ENCODE measurements at places on chromosomes 7 and 10.
A peak's percentile ranks its signal among the peaks of the same experiment; 100 is the strongest.

GRCh38 chr7:28748933-28749584 is 209.1 kb downstream of the TRIL start:
- DNase-seq = no peak

DNA sequence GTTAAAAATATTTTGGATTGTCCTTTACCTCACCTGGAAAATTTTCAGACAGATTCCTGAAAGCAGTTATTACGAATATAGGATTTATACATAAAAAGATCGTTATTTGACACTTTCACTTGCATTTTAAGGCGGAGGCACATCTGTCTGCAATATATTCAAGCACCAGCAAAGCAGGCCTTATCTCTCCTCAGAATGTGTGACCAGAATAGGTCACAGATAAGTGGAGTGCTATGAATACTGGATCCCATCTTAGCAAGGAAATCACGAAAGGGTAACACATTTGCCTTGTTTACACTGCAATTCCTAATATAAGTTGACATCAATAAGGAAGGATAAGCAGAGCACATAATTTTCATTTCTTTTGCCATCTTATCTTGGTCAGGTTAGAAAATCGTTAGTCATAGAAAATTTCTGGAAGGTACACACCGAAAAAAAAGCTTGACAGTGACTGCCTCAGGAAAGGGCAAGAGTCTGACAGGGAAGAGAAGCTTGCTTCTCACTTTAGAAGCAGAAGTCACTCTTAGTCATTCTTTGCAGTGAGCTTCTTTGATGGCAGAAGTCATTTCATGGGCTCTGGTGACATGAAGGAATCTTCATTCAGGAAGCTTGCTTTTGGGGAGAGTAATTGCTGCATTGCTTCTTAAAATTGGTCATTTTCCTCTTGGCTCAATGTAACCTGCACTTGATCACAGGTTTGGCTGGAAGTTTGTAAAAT is 98.1 kb upstream of the STK17A start:
- DNase-seq = no peak

DNA sequence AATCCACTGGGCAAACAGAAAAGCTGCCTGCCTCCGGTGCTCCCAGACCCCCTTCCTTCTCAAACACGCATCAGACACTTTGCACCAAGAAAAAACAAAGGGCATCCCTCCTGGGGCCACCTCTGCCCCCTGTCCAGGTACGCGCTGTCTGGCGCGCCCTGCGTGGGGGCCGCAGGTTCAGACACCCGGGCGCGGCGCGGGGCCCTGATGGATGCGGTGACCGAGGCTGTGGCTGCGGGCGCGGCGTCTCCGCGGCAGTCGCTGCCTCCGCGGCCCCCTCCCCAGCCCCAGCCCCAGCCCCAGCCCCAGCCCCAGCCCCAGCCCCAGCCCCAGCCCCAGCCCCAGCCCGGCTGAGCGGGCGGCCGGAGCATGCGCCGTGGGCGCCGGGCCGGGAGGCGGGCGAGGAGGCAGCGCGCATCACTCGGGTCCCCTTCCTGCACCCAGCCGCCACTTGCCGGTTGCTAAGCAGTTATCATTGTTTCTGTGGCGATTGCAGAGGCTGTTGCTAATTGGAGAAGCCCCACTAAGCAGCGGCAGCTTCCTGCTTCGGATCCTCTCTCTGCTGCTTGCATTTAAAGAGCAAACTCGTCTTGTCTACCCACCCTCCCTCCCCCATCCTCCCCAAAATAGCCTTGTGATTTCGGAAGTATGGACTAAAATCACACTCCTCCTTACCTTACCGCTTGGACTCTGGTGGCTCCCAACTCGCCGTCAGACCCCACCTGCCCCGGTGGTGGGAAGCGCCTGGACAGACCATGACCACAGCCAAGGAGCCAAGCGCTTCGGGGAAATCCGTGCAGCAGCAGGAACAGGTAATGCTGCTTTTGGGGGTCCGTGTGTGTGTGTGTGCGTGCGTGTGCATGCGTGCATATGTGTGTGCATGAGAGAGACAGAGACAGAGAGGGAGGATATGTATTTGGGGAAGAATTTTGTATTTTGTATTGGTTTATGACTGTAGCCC is 252.8 kb downstream of the DPP6 start:
- no peak for DNase-seq

DNA sequence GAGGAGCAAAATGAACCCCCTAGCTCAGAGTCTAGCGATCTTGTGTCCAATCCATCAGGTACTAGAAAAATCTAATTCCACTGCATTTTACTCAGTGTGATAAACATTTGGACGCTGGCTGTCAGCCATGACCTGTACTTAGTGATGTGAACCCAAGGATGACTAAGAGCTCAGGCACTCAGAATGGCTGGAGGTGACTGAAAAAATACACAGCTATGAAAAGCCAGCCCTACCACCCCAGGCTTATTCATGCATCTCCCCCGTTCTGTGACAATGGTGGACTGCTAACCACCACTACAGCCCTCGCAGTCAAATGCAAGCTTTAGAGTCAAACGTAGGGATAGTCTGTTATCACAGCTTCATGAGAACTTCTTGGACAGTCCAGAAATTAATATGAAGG is 14.9 kb downstream of the AFAP1L2 start:
- DNase-seq = no peak

DNA sequence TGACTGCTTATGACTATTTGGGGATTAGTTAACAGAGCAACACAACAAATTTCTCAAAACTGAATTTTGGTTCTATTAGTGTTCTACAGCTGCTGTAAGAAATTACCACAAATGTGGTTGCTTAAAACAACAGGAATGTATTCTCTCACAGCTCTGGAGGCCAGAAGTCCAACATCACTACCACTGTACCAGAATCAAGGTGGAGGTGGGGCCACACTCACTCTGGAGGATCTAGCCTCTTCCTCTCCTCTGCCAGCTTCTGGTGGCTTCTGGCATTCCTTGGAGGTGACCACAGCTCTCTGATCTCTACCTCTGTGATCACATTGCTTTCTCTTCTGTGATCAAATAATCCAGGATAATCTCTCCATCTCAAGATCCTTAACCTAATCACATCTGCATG is 194.7 kb upstream of the BMPER start:
- DNase-seq = no peak

DNA sequence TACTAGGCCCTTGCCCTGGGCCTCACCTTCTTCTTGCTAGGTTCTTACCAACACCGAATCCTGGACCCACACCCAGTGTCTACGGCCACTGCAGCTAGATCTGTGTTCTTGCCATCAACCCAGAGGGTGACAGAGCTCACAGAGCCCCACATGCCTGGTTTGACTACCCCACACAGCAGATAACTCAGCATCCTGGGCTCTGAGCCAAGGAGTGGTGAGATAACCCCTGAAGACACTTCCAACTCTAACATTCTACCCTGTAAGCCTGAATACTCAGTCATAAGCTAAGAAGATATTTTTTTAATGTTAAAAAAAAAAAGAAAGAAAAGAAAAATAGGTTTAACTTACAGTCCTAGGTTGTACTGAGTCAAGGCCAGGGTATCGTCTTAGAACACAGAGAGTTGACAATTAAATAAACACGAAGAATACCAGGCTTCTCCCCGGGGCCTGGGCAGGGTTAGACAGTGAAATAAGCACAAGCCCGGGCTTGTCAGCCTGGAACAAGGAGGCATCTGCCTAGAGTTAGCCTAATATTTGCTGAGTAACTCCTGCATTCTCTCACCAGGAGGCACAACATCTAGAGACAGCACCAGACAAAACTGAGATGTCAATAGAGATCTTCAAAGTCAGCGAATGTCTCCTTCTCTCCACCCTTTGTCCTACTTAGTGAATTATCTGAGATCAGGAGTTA is 556.5 kb upstream of the LRRN3 start:
- no peak for DNase-seq

DNA sequence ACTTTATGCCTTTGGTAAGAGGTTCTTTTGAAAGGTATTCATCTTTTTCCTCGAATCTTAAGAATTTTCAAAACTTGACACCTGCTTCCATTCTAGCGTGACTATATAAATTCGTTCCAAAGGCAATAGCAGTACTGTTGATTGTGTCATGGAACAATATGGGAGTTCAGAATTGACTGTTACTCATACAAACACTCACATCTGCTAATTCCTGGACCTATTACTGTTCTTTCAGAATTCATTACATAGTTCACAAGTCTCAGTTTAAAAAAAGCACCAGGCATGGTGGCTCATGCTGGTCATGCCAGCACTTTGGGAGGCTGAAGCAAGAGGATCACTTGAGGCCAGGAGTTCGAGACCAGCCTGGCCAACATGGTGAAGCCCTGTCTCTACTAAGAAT is 80.9 kb downstream of the CACNB2 start:
- DNase-seq = no peak

- DNase-seq = no peak
Observed at GRCh38 chr7:98100088-98100487, 6.6 kb upstream of the LMTK2 start.

DNA sequence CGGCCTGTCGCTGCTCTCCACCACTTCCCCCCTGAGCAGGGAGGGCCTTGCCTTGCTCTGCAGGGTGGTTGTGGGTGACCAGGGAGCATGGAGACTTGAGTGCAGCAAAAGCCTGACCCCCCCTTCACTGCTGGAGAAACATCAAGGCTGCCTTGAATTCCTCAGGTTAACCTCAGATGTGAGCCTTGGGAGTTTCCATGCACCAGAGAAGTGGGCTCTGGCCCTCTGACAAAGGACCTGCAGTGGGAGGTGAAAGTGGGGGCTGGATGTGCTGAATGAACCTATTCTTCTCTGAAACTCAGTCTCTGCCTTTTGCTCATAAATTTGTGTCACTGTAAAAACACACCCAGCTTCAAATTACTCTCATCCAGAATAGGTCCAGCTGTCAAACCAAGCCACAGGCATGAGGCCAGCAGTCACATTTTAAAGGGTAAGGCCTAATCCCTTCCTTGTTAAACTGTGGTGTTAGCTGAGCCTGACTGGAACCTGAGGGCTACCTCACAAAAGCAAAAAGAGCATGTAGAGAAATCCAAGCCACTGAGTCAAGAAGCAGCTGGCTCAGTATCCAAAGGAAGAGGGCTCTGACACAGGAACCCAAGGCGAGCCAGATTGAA is 356.8 kb downstream of the CCSER2 start:
- no peak for DNase-seq

- no peak for DNase-seq
Observed at GRCh38 chr10:105284476-105285215, 643.6 kb downstream of the SORCS3 start.

GRCh38 chr10:67261300-67261797 is 335.5 kb downstream of the LRRTM3 start:
- no peak for DNase-seq

DNA sequence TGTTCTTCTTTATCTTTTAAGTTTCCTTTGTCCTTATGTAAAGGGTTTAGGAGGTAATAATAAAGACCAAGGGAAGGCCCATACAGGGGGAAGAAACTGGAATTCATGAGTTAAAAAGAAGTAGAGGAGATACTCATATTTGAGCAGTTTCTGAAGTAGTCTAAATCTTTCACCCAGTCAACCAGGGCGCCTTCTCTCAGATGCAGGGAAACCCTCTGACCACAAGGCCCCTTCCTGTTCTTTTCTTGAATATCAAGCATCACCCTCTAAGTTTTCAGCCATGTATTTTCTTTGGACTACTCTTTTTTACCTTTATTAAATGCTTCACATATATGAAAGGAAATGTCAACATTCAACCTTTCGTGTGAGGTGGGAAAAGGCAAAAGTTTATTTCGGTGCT is 630.8 kb downstream of the SUGCT start:
- no peak for DNase-seq

DNA sequence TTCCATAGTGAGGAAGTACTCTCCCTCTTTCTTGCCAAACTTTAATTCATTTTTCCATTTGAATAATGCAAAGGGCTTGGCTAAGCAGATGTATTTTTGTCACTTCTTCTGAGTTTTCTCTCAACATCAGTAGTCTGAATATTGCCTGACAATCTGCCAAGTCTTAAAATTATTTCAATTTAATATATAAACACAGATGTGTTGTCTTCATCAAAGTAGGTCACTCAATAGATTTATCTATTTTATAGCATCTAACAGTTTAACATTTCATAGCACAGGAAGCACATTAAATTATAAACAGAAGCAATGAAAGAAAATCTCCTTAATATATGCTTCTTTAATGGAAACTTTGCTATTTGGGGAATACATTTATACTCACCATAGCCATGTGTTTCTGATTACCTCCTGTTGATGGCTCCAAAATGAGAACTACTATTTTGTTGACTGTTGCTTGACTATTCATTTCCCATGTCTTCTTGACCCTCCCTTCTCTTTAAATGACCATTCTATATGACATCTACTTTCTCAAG is 4.5 kb downstream of the CPED1 start:
- no peak for DNase-seq

- peak; percentile 2 for DNase-seq
Observed at GRCh38 chr10:62373995-62374861, at the start of gene ZNF365. ZNF365 (plus strand) TSS chr10:62374369; CDS start chr10:62376194, 1,825 bp downstream.

DNA sequence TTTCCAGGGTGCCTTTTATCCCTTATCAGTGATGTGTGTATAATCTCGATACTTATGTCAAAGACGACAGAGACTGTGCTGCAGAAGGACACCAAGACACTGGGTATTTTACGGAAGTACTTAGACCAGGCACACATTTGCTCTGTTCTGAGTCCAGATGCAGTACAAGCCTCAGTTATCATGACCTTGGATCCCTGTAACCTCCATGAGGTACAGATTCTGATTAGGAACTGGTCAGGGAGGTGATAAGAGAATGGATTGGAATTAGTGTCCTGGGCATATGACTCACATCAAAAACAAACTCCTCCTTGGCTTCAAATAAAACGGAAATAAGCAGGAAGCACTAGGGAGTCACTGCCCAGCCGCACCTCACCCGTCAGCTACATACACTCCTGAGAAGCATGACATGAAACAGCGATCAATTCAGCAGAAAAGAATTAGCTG is 146.5 kb downstream of the SFMBT2 start:
- no peak for DNase-seq

DNA sequence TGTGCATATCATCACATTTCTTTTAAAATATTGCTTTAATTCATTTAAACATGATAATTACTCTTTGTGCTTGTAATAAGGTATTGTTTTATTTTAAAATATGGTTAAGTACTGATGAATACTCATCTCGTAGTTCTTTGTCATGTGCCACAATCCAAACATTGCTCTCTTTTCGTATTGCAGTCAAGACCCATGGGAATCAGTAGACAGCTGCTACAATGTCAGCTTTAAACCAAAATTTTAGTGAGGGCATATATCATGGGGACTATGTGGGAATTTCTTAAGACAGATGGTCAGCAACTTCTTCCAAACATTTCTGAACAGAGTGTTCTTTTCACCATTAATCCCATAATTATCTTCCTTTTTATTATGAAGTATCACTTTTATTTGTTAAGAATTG is 77.2 kb upstream of the FZD1 start:
- no peak for DNase-seq

- no peak for DNase-seq
Observed at GRCh38 chr7:66880053-66880452, 41.0 kb upstream of the TMEM248 start.

- no peak for DNase-seq
Observed at GRCh38 chr7:28180031-28180363, 598 bp downstream of the JAZF1 start.

- no peak for DNase-seq
Observed at GRCh38 chr7:96400001-96400400, 78.1 kb upstream of the SLC25A13 start.

GRCh38 chr7:114765331-114766040 is 156.4 kb upstream of the MDFIC start:
- DNase-seq = no peak
